CD4-positive, alpha-beta memory T cell (primary cell): ENCODE measurements at places on chromosomes 11 and 22. TPM values are rescaled to one million over a fixed set of nuclear protein-coding genes. Genes with fewer than 3 reads are reported as not detected.

DNA sequence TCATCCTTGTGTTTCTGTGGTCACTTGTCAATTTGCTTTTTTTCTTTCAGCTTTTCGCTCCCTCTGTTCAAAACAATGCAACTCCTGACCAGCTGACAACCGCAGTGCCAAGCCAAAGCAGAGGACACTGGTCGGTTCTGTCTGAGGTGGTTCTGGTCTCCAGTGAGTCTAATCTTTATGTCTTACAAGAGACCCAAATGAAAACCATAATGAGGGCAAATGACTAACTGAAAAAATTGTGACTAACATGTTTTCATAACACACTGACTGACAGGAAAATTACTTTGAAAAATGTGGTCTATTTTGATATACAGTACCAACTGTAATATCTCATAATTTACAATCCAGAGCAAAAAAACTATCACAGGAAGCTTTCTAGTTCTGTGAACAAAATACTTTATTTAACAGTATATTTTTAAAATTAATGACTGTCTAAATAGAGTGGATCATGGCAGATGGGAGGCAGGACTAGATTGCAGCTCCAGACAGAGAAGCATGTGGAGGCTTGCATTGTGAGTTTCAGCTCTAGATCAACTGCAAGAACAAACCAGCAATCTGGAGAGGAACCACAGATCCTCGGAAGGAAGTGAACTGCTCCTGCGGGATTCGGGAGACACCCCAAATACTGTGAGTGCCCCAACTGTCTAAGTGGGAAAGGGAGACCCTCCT is 311.8 kb downstream of the SBF2 start:
- DNase-seq = no peak

- no peak for DNase-seq
These were observed 40.0 kb downstream of the SCUBE1 start for GRCh38 chr22:43303166-43303565.

DNA sequence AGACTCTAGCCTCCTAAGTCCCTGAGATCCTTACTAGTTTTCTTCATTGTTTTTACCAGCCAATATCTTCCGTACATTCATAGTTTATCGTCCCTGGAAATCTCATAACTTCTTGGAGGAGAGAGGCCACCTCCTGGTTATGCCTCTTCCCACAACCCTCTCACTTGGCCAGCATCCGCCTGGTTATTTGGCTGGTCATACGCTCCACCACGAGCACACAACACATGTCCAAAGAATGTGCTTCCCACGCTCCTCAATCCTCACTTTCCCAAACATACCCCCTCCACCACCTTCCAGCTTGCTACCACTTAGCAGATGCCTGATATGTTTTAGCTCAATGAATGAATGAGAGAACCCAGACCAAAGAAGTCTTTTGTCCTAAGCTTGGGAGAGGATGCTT is 83.5 kb upstream of the EIF3D start:
- DNase-seq = no peak

Gene SYT7
- total RNA-seq = not detected
